ENCODE measurements at places on chromosomes 16 and 17.

DNA sequence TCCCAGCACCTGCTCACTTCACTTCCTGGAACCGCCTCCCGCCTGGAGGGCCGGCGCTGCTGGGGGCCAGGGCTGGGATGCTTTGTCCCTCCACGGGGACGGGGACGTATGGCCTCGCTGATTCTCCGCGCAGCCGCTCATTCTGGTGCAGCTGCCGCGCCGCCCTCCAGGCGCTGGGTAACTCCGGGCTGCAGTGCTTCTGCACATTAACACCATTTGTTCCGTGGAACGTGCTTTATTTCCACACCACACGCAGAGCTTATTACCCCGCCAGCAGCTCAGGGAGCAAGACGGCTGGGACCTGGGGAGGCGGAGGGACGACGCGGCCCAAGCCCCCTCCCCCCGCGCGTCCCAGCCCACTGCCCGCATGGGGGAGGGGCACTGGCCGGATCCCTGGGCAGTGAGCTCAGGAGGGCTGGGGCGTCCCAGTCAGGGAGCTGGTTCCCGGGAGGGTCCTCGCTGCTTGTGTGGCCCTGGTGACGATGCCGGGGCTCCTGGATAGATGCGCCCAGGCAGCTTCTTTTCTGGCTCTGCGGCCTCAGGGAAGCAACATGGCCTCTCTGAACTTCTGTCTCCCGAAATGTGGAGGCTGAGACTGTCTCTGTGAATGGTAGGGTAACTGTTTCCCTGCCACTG is 45.4 kb upstream of the ACSF3 start:
- no peak for DNase-seq

- DNase-seq = no peak
These were observed 791 bp downstream of the DNAI2 start for GRCh38 chr17:74274709-74275340.

GRCh38 chr17:37043201-37043600 is 94.4 kb downstream of the AATF start:
- DNase-seq = no peak

- DNase-seq = no peak
These were observed 50.2 kb upstream of the WSCD1 start for GRCh38 chr17:6019959-6020358.

- DNase-seq = no peak
These were observed 45.0 kb downstream of the DYNLRB2 start for GRCh38 chr16:80585764-80586163.

GRCh38 chr17:77229786-77230435 is 89.1 kb downstream of the SEC14L1 start:
- DNase-seq = no peak

DNA sequence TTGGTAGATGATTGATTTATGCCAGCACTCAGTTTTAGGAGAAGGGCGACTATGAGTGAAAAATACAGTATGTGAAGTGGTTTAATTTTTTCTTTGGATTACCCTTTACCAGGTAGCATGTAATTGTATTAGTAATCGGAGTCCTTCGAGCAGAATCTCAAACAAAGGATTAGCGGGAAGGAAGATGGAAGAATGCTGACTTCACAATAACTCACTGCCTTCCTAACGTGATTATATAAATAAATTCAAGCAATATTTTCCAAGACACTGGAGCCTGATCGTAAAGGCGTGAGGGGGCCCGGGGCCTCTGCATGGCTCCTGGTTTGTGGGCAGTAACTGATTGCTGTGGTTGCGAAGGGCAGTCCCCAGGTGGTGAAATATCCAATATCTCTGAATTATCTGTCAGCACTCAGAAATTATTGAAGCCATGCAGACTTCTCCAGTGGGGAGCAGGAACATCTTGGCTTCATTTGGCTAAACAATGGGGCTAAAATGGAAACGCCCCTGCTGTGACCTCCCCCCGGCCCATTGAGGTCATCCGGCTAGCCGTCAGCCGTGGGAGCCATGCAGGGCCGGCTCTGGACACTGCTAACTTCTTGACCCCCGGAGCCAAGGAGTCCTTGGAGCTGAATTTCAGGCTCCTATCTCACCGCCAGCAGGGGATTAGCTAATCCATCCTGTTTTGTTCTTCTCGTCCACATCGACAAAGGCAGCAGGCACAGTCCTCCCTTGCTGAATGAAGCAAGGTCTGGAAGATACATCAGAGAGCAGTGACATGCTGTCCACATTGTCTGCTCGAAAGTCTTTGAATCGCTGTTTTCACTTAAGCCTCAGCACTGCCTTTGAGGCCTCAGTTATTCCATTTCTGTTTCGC is 295.9 kb upstream of the N4BP1 start:
- DNase-seq = no peak

DNA sequence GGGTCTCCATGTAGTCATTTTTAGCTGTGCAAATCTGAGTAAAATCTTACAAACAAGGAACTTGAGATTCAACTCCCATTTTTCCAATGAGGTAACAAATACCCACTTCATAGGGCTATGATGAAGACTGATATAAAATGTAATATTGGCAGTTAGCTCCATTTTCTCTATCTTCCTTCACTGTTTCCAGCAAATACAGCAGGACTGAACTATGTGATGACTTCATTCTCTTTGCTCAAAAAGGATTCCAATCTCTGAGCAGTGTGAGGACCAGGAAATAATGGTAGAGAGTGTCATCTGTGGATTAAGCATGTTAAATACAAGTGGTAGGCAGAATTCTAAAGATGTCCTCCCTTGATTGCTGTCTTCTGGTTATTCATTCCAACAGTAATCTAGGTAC is 18.3 kb downstream of the RND2 start:
- no peak for DNase-seq

DNA sequence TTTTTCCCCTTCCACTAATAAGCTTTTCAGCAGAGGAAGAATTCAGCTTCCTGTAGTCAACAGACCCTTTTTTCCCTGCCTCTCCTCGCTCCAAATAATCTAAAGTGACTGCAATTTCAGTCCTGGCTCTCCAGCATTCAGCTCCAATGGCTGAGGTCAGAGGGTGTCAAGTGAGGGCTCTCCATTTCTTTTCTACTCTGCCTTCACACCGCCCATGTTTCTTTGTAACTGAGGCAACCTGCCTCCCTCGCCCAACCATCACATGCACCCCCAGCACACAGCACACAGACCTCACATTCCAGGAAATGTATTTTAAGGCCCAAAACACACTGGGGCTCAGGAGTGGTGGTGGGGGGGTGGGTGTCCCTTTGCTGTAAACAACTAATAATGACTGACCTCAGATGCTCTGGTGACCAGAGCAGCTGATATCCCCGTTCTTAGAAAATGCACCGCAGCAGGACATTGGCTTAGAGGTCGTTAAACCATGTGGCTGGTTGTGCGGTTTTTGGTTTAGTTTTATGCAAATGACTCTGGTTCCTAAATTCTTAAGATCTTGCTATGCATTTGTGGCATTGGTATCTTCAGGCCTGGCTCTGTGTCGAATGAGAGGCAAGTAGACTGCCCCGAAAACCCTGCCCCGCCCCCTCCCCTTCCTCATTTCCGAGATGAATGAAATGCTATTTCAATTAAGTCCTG is 203.6 kb downstream of the ZFHX3 start:
- DNase-seq = no peak

DNA sequence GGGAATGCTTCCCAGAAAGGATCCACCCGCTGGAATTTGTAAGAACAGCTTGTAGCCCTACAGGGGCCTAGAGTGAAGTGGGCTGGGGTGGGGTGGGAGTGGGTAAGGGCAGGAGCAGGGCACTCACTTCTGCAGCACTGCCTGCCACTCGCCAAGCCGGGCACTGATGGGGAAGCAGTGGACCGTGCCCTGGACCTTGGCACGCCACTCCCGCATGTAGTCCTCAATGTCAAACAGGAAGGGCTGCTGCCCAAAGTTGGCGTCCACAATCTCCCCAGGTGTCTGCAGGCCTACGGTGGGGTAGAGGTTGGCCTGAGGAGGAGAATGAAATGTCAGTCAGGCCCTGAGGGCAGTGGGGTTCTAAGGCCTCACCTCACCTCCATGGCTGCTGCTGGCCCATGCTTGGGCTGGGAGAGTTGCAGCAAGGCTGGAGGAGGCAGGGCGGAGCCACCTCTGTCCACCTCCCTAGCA is 15.7 kb upstream of the GFOD2 start:
- no peak for DNase-seq

- no peak for DNase-seq
These were observed 11.8 kb downstream of the SIAH1 start for GRCh38 chr16:48373258-48374029.

GRCh38 chr17:60442271-60443173 is 20.2 kb downstream of the CHCT1 start:
- DNase-seq = no peak

DNA sequence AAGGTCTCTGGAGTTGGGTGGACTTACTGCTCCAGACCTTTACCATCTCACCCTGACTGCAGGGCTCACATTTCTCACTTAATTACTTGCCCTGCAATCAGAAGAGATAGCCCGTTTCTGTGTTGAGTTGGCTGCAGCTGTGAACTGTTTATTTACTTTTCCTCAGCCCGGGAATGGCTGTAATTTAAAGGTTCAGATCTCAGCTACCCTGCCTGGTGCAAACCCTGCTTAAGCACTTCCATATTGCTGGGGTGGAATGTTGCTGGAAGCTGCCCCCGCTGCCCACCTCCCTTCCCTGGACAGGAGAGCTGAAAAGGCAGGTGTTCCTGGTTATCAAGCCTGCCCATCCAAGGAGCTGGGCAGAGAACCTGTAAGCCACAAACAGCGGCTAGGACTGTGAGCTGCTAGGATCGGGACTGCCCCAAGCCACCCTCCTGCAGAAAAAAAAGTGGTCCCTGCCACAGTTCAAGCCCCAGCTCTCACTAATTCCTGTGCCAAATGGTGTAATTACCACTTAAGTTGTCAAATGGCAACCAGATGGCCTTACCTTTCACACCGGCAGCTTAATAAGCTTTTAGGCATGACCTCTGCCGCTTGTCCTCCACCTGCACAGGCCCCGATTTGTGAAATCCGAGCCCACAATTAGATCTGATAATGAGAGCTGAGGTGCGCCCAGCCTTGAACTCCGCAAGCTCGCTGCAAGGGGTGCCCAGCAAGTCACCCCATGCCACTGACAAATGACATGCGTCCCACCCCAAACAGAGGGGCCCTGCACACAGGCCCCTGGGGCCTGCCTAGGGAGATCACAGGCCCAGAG is 269.8 kb downstream of the C16orf95 start:
- DNase-seq = no peak

GRCh38 chr16:64061621-64062020 is 1060.2 kb downstream of the CDH11 start:
- no peak for DNase-seq

- DNase-seq = no peak
These were observed 60.0 kb downstream of the RPTOR start for GRCh38 chr17:80604670-80605010.

DNA sequence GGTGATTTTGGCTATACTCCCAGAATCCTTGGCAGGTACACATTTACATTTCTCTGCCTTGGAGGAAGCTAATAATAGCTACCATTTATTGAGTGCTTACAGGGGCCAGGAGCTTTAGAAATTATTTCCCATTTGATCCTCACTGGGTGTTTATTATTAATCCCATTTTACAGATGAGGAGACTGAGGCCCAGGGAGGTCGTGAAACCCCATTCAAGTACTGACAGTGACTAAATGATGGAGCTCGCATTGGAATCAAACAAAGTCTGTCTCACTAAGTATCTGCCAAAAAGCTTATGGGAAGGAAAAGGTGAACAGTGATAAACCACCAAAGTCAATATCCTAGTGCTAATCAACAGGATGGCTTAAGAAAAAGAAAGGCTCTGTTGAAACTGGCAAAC is 33.3 kb upstream of the XYLT1 start:
- DNase-seq = no peak

GRCh38 chr17:31318851-31319661 is 2.4 kb downstream of the EVI2A start:
- no peak for DNase-seq

DNA sequence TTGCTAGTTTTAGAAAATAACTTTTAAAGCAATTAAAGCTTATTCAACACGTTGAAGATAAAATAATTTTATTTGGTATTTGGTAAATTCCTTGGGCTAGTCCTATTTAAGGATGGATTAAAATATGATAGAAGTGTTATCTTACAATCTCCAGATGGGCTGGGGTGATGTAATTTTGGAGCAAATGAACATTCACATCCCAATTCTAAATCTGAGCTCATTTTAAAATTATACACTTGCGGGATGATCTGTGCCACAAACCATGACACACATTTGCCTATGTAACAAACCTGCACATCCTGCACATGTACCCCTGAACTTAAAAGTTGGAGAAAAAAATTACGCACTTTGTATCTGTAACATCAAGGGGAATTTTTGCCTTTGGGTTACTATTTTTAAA is 31.5 kb downstream of the NLK start:
- DNase-seq = no peak

GRCh38 chr17:83100220-83100852 is 20.9 kb downstream of the METRNL start:
- DNase-seq = no peak

GRCh38 chr17:15117239-15117638 is 147.9 kb downstream of the PMP22 start:
- DNase-seq = no peak

GRCh38 chr17:58648236-58648635 is 43.6 kb downstream of the TEX14 start:
- DNase-seq = no peak

- no peak for DNase-seq
These were observed 14.0 kb downstream of the CPSF4L start for GRCh38 chr17:73247726-73248125.

- DNase-seq = no peak
These were observed 48.7 kb downstream of the WNT3 start for GRCh38 chr17:46769531-46770438.

DNA sequence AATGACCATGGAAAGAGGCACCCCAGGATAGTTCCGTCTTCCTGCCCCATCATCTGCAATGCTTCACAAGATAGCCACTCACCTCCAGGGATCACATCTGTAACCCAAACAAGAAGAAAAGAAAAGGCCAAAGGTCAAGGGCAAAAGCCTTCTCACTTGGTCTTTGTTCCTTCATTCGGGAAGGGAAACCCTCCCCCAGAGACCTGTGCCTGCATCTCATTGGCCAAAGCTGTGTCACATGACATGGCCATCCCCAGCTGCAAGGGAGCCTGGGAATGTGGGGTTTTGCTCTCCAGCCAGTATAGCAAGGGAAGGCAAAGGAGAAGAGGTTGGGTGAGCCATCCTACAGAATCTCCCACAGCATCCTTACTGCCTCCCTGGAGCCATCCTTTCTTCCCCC is 47.9 kb downstream of the NOL11 start:
- no peak for DNase-seq

DNA sequence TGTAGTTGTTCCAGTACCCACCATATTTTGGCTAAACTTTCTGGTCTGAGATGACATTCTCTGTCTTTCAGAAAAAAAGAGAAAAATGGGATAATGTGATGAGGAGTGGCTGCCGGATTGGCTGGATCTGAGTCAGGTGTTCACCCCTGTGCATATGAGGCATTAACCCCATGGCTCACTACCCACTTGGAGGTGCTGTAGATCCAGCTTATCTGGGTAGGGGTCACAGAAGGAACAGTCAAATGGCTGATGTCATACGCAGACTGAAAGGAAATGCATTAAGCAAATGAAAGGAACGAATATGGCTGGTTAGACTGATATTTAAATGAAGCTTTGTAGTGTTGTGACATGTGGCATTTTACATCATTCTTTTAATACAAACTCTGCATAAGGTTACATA is 17.3 kb downstream of the MAP2K6 start:
- no peak for DNase-seq

GRCh38 chr16:3787924-3788661 is 70.8 kb upstream of the TRAP1 start:
- no peak for DNase-seq
